Stimulated activated CD8-positive, alpha-beta memory T cell treated with anti-CD3 and anti-CD28 coated beads, Interleukin-7, amount 100 ng/mL, for 4 hours (primary cell): ENCODE measurements at places on chromosomes 3 and 15.
A peak's percentile ranks its signal among the peaks of the same experiment; 100 is the strongest.

GRCh38 chr15:72285927-72286516 lies 13.7 kb upstream of the PARP6 start:
- DNase-seq, result peak; percentile 21

GRCh38 chr3:192564611-192565010 lies 162.7 kb downstream of the FGF12 start:
- DNase-seq, result no peak

GRCh38 chr3:187181454-187182170 lies 15.7 kb upstream of the RTP1 start:
- no peak for DNase-seq

DNA sequence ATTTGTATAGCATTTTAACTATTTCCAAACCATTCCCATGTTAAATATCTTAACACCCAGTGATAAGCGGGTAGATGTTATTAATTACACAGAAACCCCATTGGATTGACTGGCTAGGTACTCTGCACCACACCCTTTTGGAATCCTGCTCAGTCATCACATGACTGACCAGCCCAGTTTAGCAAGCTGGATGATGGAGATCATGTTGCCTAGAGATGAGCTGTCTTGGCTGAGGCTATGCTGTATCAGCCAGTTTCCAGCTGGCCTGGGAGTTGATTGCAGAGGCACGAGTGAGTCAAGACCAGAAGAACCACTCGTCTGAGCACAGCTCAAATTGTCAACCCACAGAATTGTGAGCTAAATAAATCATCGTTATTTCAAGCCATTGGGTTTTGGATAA lies 124.6 kb downstream of the ZNF621 start:
- DNase-seq, result no peak

DNA sequence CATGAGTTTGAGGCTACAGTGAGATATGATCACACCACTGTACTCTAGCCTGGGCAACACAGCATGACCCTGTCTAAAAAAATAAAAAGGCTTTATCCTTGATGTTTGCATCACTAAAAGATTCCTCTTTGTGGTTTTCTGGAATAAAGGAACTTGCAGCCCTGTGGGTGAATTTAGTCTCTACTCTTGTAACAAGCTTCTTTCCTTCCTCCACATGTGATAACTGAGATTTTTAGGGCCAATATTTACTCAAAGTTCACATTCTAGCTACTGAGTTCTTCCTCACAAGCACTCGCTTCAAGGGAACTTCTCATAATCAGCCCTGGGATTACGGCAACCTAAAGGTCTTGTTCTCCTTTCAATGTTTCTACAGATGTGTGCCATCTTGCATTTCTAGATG lies 24.6 kb downstream of the COMMD2 start:
- no peak for DNase-seq

- no peak for DNase-seq
Measured at GRCh38 chr3:81295906-81296577, 465.4 kb downstream of the GBE1 start.

DNA sequence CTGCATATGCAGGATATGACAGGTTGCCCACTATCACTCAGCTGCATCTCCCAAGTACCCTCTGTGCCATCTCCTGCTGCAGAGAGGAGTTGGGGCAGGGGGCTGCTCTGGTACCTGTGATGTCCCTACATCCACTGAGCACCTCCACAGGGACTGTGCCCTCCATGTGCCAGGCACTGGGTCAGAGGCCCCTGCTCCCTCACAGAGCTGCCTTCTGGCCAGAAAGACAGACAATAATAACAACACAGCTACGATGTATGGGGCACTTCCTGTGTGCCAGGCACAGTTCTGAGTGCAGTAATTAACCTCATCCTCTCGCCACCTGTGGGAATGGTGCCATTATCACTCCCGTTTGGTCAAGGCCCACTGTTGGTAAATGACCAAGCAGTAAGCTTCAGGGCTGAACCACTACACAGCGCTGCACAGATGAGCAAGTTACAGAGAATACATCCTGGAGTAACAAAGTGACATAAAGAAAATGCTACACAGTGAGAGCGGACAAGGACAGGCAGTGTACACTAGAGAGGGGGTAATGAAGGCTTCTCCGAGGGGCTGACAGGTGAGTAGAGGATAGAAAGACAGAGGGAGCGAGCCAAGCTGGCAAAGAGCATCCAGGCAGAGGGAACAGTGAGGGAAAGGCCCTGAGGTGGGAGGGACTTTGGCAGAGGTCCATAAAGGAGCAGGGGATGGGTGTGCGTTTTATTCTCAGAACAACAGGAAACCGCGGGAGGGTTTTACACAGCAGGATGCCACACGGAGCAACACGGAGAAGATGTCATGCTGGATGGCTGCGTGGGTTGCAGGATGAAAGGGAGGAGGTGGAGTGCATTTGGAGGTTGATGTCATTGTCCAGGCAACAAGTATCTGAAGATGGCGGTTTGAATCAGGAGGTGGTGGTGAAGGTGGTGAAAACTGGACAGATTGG lies 13.6 kb downstream of the WNT7A start:
- peak; percentile 20 for DNase-seq

DNA sequence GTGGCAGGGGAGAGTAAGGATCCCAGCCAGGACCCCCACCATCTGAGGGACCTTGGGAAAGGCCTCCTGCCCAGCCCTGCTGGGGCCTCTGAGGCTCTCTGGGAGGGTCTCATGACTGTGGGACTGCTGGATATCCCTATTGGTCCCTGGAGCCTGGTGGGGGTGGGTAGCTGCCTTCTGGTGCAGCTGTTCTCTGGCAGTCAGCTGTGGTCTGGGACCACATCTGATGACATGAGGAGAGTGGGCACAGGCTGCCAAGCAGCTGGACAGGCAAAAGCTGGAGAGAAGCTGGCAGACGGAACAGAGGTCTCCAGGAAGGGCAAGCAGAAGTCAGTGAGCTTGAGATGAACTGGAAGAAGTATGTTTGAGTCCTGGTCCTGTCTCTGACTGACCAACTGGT lies 22.4 kb downstream of the PLEKHO2 start:
- no peak for DNase-seq

- DNase-seq, result no peak
Measured at GRCh38 chr15:37733628-37734027, 200.8 kb upstream of the TMCO5A start.

GRCh38 chr15:94272251-94272898 lies 41.0 kb downstream of the MCTP2 start:
- DNase-seq, result no peak

- DNase-seq, result no peak
Measured at GRCh38 chr15:100730655-100731266, 128.4 kb downstream of the ASB7 start.

DNA sequence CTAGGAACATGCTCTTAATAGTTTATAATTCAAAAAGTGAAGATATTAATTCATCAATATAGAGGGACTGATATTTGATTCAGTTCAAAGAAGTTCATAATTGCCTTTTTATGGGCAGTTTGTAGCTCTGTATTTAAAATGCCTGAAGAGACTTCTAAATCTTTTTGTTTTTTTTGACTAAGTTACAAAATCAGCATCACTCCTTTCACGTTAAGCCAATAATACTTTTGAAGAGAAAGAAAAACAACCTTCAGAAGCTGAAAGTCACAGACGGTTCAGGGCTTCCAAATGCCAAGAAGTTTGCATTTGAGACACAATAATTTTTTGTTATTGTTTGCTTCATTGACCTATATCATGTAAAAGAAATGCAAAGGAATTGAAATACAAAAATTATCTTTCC lies 394.6 kb upstream of the NR2F2 start:
- no peak for DNase-seq

GRCh38 chr3:143731320-143731719 lies 116.9 kb downstream of the SLC9A9 start:
- no peak for DNase-seq

GRCh38 chr3:64074060-64074459 lies 50.8 kb upstream of the PSMD6 start:
- DNase-seq, result no peak

- no peak for DNase-seq
Measured at GRCh38 chr3:166435469-166436057, 598.3 kb upstream of the BCHE start.

GRCh38 chr3:134753999-134754742 lies 40.9 kb upstream of the EPHB1 start:
- no peak for DNase-seq

DNA sequence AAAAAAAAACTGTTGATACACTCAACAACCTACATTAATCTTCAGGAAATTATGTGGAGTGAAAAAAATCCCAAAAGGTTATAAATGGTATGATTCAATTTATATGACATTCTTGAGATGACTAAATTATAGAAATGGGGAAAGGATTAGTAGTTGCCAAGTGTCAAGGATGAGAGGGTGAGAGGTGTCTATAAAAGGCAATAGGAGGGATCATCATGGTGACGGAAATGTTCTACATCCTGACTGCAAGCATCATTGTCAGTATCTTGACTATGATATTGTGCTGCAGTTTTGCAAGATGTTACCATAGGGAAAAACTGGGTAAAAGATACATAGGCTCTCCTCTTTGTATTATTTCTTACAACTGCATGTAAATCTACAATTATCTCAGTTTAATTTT lies 125.6 kb downstream of the FRMD5 start:
- no peak for DNase-seq

GRCh38 chr3:3127432-3128010 lies 781 bp downstream of the TRNT1 start:
- peak; percentile 38 for DNase-seq

GRCh38 chr3:184583578-184584451 lies 22.2 kb downstream of the EPHB3 start:
- DNase-seq, result no peak

- DNase-seq, result no peak
Measured at GRCh38 chr3:133833267-133833666, 27.7 kb downstream of the SRPRB start.

DNA sequence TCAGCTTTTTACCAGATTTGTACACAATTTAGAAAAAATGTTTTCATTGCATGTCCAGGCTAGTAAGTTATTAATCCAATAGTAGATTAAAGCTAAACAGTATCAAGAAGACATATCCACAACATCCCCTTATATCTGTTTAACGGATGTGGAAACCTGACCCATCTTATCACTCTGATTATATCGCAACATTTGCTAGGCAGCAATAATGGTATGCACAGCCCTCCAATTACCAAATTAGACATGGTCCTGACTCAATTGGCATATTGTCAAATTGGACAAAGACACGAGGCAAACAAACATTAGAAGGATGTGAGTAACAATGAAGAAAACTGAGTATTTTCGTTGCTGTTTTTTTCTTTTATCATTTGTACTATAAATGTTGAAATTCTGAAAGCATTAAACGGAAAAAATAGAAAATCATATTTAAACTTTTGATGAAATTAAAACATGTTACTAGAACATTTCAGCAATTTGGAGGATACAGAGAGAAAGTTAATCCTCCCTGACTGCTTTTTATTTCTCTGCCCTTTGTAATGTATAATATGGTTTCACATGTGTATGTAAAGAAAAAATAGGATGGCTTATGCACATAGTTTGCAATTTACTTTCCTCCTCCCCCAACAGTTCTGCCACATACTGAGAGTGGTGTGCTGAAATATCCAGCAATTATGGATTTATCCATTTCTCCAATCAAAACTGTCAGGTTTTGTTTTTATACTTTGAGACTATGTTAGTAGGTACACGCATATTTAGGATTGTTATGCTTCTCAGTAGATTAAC lies 633.7 kb downstream of the ZIC1 start:
- no peak for DNase-seq

DNA sequence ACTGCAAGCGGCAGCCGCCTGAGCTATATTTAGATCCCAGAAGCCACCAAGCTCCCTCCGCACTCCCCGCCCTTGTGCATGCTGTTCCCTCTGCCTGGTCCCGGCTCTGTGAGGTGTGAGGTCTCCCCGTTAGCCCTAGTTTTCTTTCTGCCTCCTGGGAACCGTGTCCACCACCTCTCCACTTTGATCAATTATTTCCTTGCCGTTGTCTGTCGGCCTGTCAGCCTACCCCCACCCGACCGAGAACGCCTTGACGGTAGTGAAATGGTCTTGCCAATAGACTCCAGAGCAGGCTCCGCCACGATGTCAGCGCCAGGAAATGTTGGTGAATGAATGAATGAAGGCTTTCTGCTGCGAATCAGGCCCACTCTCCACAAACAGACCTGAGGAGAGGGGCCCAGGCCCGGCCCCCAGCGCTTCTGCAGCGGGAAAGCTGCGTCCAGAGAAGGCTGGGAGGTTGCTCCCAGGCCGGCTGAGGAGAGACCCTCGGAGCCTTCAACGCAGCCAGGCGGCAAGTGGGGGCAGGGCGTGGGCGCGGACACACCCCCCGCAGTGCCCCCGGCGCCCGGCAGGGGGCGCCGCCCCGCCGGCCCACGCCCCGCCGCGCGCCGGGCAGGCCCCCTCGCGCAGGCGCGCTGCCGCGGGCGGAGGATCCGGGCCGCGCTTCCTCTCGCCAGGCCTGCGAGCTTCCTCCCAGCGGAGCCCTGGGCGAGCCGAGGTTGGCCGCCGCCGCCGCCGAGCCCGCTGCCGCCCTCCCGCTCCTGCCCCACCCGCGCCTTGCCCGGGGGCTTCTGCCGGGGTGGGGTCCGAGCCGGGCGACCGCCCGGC lies at the start of gene CSK:
TSS of gene CSK (plus strand) at position 650 of the 828 bp plus-strand sequence. CDS start 16,218 bp downstream, outside the sequence.
- DNase-seq, result no peak

GRCh38 chr15:96595951-96596350 lies 265.5 kb downstream of the NR2F2 start:
- no peak for DNase-seq

- no peak for DNase-seq
Measured at GRCh38 chr3:129602309-129602708, 4.2 kb downstream of the PLXND1 start.

DNA sequence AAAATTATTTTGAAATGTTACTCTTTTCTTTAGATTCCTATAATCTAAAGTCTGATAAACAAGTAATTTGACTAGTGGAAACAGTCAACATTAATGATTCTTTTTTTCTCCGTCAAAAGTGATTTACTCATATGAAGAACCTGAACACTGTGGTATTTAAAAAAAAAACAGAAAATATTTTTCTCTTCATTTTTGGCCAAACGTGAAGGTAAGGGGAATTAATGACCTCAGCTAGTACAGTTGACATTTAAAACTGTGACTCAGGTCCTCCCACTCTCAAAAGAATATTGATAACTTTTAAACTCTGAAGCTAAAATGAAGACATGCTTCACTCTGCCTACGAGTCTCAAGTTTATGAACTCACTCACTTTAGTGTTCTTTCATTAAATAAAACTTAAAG lies 34.5 kb downstream of the TIGIT start:
- DNase-seq, result no peak

- no peak for DNase-seq
Measured at GRCh38 chr3:179542375-179542774, 20.4 kb upstream of the ACTL6A start.

GRCh38 chr15:39583596-39584265 lies 2.9 kb downstream of the THBS1 start:
- no peak for DNase-seq

GRCh38 chr3:155407331-155407730 lies 113.8 kb upstream of the STRIT1 start:
- DNase-seq, result no peak

DNA sequence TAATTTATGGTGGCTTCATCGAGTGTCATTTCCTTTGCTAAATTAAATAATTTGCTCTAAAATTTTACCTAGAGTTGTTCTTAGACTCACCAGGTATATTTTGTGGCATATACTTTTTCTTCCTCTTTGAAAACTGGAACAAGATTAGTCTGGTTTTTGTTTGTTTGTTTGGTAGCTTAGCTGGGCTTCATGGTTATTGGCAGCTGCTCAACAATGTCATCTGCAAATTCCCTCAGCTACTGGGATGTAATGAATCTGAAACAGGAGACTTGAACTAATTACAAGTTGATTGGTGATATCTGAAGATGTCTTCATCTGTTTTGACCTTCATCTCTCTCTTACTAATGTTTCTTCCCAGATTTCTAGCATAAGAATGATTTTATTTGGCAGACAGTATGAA lies 270.5 kb upstream of the P2RY1 start:
- no peak for DNase-seq

- DNase-seq, result no peak
Measured at GRCh38 chr15:26391567-26392194, 381.2 kb downstream of the GABRB3 start.

GRCh38 chr15:74812533-74812932 lies at the start of gene LMAN1L:
Gene LMAN1L, plus strand, starts transcription at chr15:74812835. Its CDS starts 20 bp downstream, at chr15:74812855.
- no peak for DNase-seq
